D721Med (cell line): ENCODE measurements at places on chromosomes 7 and 10.

DNA sequence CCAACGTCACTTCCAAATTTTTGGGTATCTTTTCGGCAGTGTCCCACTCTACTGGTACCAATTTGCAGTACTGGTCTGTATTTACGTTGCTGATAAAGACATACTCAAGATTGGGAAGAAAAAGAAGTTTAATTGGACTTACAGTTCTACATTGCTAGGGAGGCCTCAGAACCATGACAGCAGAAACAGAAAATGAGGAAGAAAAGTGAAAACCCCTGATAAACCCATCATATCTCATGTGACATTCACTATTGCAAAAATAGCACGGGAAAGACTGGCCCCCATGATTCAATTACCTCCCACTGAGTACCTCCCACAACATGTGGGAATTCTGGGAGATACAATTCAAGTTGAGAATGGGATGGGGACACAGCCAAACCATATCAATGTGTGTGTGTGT, 364.0 kb upstream of the KCND2 start:
- no peak for DNase-seq

- DNase-seq = no peak
Observed at GRCh38 chr7:153430931-153431330, 621.3 kb upstream of the DPP6 start.

- no peak for DNase-seq
Observed at GRCh38 chr10:11793762-11794479, 29.2 kb upstream of the PROSER2 start.

DNA sequence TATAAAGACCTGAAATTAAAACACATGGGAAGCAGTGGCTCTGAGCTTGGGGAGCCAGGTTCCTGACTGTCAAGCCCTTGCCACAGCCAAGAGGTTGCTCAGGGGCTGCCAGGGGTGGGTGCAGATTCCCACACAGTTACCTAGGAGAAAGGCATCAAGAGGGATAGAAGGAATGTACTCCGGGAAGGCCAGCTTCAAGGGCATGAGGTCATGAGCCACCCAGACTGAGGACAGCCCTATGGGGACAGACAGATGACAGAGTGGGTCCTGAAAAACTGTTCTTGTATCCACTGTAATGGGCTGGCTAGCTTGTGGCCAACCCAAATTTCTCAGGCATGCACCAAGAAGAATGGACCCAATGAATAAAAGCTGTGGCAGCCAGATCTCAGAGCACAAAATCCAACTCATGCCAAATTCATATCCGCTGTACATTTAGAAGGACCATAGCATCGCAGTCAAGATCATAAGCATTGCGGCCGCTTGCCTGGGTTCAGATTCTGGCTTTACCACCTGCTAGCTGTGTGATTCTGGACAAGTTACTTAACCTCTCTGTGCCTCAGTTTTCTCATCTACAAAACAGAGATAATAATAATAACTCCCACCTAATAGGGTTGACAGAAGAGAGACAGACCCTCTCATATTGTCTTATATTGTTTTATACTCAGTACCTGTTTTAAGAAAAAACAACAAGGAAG, 44.9 kb upstream of the KCNMA1 start:
- no peak for DNase-seq

- no peak for DNase-seq
Observed at GRCh38 chr10:120422457-120422856, 34.6 kb upstream of the PLPP4 start.

GRCh38 chr10:45239642-45240041, 75.8 kb downstream of the OR13A1 start:
- DNase-seq = no peak

DNA sequence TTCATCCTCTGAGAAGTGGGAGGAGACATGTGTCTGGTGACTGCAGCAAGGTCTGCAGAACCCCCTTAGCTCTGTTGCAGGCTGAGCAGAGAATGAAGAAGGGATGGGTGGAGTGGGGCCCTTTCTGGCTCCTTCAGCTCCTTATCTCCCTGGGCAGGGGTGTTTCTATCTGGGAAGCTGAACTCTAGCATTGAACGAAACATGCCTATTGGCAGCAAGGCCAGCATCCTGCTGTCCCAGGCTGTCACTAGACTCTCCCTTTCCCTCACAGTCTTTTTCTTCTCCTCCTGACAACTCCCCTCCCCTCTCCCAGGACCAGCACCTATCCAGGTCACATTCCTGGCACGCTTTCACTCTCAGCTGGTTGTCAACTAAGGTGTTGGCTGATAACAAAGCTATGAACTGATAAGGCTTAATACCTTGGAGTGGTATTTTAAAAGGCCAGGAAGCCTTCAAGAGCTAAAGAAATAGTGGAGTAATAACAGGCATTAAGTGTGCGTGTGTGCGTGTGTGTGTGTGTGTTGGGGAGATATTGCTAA, 128.8 kb upstream of the FZD8 start:
- DNase-seq = no peak

- no peak for DNase-seq
Observed at GRCh38 chr7:7707246-7707645, 11.2 kb downstream of the RPA3 start.

- DNase-seq = no peak
Observed at GRCh38 chr7:44977304-44977958, 1.4 kb downstream of the MYO1G start.

GRCh38 chr10:77111611-77112550, 525.7 kb downstream of the KCNMA1 start:
- DNase-seq = peak; percentile 48

- DNase-seq = no peak
Observed at GRCh38 chr10:10056961-10057360, 960.7 kb upstream of the CELF2 start.

DNA sequence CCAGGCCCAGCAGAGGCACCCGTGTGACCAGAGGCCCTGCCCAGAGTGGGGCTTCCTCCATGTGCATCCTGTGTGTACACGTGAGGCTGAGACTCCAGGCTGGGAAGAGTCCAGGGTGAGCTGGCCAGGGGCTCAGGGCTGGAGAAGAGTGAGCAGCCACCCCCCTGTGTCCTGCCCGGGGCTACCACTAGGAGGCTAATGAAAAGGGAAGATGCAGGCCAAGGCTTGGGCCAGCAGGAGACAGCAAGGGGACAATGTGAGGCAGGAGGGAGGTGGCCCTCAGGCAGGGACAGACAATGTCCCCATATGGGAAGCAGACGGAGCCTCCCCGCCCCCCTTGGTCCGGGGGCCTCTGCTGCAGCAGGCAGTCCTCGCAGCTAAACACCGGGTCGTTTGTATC, 102.0 kb downstream of the HIF1AN start:
- DNase-seq = no peak

DNA sequence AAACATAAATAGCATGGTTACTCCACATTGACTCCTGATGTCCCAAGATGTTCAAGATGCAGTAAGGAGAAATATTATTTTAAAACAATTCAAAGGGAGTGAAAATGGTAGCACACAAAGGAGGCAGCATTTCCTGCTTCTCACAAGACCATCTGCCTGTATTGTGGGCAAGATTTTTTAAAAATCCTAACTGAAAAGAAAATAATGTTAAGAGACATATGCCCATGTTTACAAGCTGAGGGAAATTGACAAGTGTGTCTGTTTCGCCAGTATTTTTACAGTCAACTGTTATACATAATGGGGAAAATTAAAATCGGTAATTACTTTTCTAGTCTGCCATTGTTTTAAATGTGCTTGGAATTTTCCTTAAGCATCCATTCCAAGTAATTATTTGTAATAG, 646.2 kb upstream of the C7orf33 start:
- no peak for DNase-seq

GRCh38 chr10:88390041-88390440, 193.1 kb downstream of the RNLS start:
- DNase-seq = no peak

DNA sequence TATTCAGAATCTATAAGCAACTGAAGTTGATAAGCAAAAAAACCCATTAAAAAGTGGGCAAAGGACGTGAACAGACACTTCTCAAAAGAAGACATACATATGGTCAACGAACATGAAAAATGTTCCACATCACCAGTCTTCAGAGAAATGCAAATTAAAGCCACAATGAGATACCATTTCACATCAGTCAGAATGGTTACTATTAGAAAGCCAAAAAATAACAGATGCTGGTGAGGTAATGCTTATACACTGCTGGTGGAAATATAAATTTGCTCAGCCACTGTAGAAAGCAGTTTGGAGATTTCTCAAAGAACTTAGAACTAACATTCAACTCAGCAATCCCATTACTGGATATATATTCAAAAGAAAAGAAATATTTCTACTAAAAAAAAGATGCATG, 332.8 kb upstream of the PLXDC2 start:
- no peak for DNase-seq

- no peak for DNase-seq
Observed at GRCh38 chr7:18315241-18315640, 180.3 kb upstream of the HDAC9 start.

DNA sequence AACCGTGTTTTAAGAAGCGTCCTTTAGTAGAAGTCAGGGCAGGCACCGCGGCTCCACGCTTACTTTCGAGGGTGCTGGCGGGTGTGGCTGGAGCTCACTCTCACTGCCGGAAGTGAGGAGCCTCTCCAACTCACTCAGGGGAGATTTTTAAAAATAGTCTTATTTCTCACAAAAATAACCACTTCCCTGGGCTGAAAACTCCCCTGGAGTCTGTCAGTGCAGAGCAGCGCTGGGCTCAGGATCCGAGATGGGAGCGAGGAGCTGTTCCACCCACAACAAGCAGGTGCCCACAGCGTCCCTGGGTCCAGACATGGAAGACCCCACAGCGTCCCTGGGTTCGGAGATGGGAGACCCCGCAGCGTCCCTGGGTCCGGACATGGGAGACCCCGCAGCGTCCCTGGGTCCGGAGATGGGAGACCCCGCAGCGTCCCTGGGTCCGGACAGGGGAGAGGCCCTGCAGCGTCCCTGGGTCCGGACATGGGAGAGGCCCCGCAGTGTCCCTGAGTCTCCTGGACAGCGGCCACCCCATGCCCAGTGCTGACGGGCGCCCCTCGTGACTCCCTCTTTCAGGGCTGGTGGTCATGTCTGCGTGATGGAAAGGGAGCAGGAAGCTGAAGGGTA, 51.2 kb downstream of the VIPR2 start:
- no peak for DNase-seq

- DNase-seq = no peak
Observed at GRCh38 chr7:2639181-2639681, 7.4 kb downstream of the TTYH3 start.

DNA sequence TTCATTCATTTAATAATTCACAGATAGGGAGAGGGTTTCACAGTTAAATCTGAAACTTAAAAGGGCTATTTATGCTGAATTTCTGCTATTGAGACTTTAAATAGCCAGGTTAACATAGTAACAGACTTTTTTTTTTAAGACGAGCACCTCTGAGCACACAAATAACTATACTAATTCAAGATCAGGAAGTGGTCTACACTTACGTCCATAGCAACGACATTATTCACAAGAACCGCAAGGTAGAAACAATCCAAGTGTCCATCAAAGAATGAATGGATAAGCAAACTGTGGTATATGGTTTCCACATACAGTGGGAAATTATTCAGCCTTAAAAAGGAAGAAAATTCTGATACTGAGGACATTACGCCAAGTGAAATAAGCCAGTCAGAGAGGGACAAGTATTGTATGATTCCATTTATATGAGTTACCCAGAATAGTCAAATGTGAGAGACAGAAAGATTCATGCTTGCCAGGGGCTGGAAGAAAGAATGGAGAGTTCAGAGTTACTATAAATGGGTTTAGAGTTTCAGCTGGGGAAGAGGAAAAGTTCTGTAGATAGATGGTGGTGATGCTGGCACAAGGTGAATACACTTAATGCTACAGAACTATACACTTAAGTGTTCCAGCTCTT, 140.3 kb upstream of the LAMB4 start:
- no peak for DNase-seq

DNA sequence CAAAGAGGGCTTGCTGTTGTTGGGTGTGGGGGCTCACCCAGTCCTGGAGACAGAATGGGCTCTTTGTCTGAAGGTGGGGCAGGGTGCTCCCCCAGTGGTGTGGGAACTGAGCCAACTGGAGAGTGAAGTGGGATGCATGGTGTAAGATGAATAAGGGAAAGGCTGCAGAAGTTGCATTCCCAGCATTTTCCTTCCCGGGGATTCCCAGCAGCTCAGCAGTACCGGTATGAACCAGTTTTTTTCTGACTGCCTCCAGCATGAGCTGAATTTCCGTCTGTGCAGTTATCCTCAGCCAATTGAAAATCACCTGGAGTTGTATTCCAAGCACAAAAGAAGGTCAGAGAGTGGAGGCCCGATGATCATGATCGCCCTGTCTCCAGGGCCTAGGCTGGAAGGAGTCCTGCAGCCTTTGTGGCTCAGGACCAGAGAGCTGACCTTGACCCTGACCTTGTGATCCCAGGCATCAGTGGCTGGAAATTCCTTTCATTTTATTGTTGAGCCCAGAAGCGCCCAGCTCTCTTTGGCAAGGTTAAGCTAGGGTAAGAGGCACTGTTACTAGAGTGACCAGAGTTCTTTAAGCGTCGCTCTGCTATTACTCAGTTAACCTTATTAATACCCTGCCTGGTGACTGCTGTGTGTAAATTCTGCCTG, 33.4 kb downstream of the OGDH start:
- no peak for DNase-seq

- no peak for DNase-seq
Observed at GRCh38 chr7:75835688-75836285, 22.2 kb upstream of the CCL24 start.

DNA sequence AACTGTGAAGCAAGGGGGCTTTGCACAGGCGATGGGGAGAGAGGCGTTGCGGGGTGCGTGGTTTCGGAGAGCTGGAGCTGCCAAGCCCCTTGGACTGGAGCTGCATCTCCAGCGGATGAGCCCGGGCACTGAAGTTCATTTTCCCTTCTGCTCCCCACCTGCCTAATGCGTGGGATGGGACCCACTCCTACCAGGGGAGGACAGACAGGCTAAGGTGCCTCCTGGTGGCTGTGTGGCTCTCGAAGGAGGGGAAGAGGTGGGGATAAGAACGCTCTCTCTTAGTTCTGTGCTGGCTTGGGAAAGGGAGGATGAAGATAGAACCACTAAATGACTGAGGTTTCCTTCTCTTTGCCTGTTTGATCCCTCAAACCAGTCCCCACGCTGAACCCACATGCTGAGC, 177.6 kb upstream of the PITRM1 start:
- no peak for DNase-seq

DNA sequence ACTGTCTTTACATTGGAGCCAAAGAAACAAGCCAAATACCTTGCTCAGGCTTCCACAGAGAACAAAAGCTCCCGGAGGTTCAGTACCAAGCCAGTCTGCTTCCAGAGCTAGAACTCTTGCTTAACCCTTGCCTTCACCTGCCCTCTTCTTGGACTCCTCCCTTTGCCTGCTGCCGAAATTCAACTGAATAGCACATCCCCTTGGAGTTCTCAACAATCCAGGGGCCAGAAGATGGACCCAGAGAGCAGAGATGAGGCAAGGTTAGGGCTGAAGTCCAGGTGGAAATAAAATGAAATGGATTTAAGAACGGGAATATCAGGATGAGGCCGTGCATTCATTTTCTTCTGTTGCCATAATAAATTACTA, 876 bp upstream of the PIK3AP1 start:
- DNase-seq = no peak

- no peak for DNase-seq
Observed at GRCh38 chr7:129748356-129749109, 137.0 kb downstream of the NRF1 start.

DNA sequence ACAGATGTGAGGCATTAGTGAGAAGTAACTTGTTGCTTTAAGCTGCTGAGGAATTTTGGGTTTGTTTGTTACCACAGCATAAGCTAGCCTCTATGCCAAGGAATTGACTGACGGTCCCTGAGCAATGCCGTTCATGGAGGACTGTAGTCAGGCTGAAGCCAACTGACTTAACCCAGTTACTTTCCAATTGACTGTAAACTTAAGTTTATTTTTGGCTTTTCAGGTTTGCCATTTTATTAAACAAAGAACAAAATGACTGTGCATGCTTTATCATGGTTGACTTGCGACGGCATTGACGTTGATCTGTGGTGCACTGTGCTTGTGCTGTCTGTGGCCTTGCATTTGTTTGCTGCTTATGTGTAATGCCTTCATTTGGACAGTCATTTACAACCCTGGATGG, 53.5 kb downstream of the DNAJB9 start:
- no peak for DNase-seq
